ENCODE measurements at places on chromosomes 1 and 21. TPM values are rescaled to one million over a fixed set of nuclear protein-coding genes. Genes with fewer than 3 reads are reported as not detected.

The MAN1A2 gene
- total RNA-seq = 65.6 TPM

The CELA3A gene
- not detected for total RNA-seq

The FCER1A gene
- total RNA-seq = not detected

The RPE65 gene
- not detected for total RNA-seq

The CD52 gene
- not detected for total RNA-seq

The PADI2 gene
- total RNA-seq = not detected

The MAP3K7CL gene
- total RNA-seq = 3.5 TPM

The LRRC42 gene
- 27.5 TPM for total RNA-seq

The CLCA1 gene
- not detected for total RNA-seq

The STIL gene
- total RNA-seq = 6.8 TPM

The MEGF6 gene
- total RNA-seq = 19.8 TPM

The INAVA gene
- not detected for total RNA-seq

The SLC1A7 gene
- not detected for total RNA-seq

The RHBDL2 gene
- total RNA-seq = not detected

The KIF21B gene
- 1.1 TPM for total RNA-seq

The SPRR2G gene
- not detected for total RNA-seq

The ADGRB2 gene
- 1.9 TPM for total RNA-seq

The AQP10 gene
- under 0.01 TPM for total RNA-seq

The SH3BGR gene
- total RNA-seq = not detected

The YTHDF2 gene
- total RNA-seq = 81.5 TPM

All from epithelial cell of umbilical artery (primary cell).